Iris pigment epithelial cell (primary cell): ENCODE measurements at places on chromosomes 16 and 17.

DNA sequence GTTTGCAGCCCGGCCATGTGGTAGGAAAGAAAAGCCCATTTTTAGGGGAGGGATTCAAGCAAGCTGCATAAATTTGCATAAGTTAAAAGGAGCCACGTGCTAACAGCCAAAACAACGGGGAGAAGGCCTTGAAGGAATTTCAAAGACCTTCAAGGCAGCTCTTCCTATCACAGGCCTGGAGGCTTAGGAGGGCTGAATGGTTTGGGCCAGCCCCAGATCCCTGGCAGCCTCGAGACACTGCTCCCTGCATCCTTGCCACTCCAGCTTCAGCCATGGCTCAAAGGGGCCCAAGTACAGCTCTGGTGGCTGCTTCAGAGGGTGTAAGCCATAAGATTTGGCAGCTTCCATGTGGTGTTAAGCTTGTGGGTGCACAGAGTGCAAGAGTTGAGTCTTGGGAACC lies 22.6 kb downstream of the PRDM7 start:
- no peak for DNase-seq

DNA sequence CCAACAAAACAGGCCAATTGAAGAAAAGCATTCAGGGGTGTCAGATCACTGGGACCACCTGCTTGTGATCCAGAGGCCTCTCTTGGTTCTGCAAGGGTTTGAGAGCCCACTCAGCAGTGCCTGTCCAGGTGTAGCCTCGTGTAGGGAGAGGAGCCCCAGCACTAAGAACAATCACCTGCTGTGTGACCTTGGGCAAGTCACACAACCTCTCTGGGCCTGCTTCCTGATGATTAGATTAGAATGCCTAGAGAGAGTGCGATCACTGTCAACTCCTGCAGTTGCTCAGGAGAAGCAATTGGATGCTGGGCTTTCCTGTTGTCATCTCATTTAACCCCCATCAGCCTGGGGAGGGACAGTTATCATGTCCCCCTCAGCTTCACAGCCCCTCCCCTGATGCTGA lies 10.2 kb downstream of the DLX3 start:
- no peak for DNase-seq

- DNase-seq: no peak
Observed at GRCh38 chr17:57133486-57133885, 48.4 kb downstream of the AKAP1 start.

- no peak for DNase-seq
Observed at GRCh38 chr17:5260542-5260941, 21.5 kb upstream of the RABEP1 start.

GRCh38 chr16:69796285-69797118 lies 34.4 kb downstream of the WWP2 start:
- DNase-seq: peak; percentile 73

- DNase-seq: peak; percentile 84
Observed at GRCh38 chr17:75404223-75404730, 1.2 kb downstream of the GRB2 start.

DNA sequence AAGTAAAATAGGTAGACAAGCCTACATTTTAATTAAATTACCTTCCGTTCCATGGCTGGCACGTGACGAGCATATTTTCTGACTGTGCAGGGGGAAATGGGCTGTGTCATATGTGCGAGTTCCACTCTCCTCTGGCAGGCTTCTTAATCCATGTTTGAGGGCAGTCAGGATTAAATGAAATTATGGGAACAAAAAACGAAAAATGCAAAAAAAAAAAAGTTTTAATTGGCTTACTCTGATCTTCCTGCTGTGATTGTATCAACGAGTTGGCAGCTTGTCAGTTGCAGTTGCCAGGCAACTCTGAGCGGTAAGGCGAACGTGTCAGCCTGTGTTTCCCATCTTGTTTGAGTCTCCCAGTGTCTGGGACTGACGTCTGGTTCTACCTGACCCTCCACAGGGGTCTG lies 302.9 kb upstream of the XYLT1 start:
- DNase-seq: no peak

- peak; percentile 88 for DNase-seq
Observed at GRCh38 chr17:77349976-77350830, 209.4 kb downstream of the SEC14L1 start.

GRCh38 chr17:17518014-17518413 lies 21.8 kb upstream of the RASD1 start:
- no peak for DNase-seq

- DNase-seq: no peak
Observed at GRCh38 chr17:35870906-35871819, 2.5 kb upstream of the HEATR9 start.

GRCh38 chr17:80956321-80957190 lies 35.1 kb upstream of the CHMP6 start:
- no peak for DNase-seq

DNA sequence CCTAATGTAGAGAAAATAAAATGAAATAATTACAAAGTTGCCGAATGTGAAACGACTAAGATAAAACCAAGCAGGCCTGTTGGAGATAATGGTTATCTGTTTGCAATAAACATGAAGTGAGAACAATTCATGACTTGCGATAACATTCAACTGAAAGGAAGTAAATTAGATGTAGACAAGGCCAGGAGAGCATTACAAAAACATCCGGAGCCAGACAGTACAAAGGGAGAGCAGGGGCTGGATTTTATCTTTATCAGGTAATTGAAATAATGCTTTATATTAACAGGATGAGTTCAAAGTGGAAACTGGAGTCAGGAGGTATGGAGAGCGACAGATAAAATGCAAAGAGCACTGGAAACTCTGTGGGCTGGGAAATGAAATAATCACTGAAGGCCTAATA lies 265.6 kb upstream of the GOT2 start:
- no peak for DNase-seq

GRCh38 chr16:57756424-57757325 lies 21.1 kb downstream of the KATNB1 start:
- DNase-seq: no peak

DNA sequence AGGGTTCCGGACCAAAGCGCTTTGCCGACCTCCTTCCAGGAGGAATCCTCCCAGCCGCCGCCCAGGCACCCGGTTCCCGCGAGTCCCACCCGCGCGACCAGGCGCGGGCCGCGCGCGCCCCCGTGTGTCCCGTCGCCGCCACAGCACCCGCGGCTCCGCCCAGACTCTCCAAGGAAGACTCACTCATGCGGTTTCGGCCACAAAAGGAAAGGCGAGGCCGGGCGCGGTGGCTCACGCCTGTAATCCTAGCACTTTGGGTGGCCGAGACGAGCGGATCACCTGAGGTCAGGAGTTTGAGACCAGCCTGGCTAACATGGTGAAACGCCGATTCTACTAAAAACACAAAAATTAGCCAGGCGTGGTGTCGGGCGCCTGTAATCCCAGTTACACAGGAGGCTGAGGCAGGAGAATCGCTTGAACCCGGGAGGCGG lies 3.5 kb upstream of the PKMYT1 start:
- peak; percentile 71 for DNase-seq

DNA sequence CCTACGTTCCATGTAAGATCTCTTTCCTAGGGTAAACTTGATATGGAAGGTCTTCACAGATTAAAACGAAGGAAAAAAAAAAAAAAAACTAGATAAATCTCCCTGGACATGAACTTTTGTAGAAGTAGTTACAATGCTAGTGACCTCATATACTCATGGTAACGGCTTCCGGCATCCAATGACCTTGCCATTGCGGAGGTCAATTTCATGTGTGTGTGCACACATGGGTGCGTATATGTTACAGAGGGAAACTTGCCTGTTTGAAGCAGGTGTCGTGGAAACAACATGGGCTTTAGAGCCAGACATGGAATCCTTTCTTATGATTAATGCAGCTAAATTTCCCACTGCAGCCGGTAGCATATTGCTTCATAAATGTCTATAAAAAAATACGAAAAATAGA lies 435.5 kb downstream of the MAF start:
- DNase-seq: no peak

DNA sequence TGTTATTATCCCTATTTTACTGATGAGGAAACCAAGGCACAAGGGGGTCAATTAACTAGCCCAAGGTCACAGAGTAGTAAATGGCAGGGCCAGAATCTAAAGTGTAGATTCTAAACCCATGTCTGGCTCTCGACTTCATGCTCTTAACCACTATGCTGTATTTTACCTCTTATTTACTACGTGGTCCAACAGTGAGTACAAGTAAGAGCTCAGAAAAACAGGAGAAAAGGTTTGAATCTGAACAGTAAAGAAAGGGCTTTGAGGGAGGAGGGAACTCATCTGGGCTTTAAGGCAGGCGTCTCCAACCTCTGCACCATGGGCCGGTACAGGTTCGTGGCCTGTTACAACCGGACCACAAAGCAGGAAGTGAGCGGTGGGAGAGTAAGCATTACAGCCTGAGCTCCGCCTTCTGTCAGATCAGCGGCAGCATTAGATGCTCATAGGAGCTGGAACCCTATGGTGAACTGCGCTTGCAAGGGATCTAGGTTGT lies 62.9 kb downstream of the SMURF2 start:
- peak; percentile 22 for DNase-seq

DNA sequence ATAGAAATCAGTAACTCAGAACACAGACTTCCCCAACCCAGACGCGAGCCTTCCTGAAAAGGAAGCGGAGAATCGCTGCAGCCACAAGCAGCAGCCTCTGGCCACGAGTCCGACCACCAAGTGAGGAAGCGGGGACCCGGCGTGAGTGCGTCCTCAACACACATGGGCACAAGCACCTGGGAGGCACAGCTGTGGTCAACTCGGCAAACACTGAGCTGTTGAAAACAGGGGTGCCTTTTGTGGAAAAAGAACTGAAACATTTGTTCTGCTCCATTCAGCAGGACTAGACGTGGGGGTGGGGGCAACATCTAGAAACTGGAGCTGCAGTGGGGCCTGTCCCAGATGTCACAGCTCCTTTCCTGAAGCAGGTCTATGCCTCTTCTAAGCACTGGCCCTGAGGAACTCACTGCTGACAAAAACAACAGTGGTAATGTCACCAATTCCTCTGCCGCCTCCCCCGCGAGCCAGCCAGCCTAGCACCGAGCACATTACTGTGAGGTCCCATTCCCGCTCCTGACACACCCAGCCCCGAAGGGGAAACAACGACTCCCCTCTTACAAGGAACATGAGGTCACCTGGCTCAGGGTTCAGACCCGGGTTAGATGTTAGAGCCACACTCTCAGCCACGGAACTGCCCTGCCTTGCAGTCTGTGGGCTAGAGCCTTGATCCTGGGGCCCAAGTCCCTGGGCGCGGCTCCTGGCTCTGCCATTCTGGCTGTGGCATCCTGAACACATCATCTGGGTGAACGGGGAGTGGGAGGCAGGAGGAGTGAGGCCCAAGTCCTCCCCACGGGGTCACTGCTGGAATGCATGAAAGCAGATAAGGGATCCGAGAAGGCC lies 29.0 kb downstream of the KDM8 start:
- DNase-seq: no peak

DNA sequence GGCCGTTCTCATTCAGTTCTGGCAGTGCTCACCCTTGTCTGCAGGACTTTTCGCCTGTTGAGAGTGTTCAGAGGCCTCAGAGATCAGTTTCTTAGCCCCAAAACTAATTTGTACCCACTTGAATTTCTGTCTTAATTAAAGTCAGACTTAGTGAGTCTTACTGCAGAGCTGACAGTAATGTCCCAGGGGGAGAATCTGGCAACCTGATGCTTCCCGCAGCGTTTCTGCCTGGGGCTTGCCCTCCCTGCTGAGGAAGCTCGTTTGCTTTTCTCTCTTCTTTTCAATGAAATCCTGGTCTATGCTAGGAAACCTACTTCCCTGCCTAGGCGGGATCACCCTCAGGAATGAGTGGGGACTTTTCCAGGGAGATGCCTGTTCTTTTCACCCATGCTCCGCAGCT lies 25.3 kb downstream of the DBNDD1 start:
- DNase-seq: no peak

DNA sequence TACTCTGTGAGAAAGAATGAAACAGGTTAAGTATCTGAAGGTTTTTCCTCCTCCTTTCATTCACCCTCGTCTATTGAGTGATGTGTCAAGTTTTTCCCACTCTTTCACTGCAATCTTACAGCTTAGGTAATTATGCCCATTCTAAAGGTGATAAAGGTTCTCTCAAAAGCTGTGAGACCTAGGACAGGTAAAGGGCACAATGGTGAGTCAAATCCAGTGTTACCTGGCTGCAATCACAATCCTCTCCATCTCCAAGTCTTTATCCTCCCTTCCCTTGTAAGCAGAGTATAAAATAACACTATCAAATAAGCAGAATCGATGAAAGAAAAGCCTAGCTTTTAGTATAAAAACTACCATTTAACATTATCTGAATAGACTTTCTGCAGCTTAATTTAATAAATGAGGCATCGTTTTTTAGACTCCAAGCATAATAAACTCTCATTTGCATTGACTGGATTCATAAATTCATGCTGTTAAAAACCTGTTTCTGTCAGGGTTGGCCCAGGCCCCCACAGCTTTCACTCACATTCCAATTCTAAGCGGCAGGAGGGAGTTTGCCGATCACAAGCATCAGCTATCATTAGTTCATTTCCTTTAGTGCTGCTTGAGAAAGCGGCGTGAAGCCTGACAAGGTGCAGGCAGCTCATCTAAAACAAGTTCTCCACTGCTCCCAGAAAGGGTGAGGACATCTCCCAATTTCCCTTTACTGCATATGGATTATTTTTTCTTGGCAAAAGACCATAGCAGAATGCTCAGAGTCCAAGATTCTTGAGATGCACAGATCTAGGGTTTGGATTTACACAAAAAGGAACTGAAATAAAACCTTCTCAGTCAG lies 67.8 kb downstream of the CDH8 start:
- no peak for DNase-seq

DNA sequence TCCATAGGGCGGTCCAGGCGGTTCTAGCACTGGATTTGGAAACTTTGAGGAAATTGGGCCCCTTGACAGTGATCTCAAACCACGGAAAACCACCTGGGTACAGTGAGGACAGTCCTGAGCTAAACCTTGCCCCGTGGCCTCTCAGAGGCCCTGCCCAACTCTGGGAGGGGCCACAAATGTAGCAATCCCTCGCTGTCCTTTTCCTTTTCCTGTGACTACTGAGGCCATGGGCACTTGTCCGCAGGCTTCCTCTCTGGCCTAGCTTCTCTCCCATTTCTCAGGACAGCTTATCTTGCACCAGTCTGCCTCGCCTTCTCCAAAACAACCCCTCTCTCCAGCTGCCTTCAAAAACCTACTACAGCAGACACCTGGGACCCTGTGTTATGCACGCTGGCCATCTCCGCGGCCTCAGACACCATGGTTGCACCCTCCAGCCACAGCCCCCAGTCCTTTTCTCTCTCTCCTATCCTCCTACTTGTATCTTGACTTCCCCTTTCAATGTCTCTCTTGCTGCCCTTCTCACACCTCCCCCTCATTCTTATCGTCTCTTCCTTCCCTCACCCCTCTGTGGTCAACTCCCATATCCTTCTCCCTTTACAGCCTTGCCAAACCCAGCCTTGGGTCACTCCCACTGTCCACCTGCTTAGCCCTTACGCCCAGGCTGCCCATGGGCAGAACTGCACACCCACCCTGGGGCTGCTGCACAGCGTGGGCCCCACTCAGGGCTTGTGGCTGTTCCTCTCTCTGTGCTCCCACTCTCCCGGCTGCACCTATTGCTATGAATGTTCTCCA lies 7.6 kb downstream of the SCPEP1 start:
- DNase-seq: no peak

GRCh38 chr16:4290236-4290830 lies 17.5 kb upstream of the TFAP4 start:
- DNase-seq: peak; percentile 75

- no peak for DNase-seq
Observed at GRCh38 chr16:50889276-50889675, 147.4 kb downstream of the CYLD start.
